ENCODE measurements at places on chromosomes 7 and 10.

DNA sequence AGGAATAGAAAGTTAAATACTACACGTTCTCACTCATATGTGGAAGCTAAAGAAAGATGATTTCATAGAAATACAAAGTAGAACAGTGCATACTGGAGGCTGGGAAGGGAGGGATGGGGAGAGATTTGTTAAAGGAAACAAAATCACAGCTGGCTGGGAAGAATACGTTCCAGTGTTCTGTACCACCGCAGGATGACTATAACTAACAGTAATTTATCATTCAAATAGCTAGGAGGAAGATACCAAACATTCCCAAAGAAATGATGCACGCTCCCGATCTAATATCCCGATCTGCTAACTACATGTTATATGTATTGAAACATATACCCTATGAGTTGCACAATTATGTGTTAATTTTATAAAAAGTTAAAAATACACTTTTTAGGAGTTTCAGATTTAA is 162.3 kb downstream of the ZMYND11 start:
- DNase-seq, result no peak

DNA sequence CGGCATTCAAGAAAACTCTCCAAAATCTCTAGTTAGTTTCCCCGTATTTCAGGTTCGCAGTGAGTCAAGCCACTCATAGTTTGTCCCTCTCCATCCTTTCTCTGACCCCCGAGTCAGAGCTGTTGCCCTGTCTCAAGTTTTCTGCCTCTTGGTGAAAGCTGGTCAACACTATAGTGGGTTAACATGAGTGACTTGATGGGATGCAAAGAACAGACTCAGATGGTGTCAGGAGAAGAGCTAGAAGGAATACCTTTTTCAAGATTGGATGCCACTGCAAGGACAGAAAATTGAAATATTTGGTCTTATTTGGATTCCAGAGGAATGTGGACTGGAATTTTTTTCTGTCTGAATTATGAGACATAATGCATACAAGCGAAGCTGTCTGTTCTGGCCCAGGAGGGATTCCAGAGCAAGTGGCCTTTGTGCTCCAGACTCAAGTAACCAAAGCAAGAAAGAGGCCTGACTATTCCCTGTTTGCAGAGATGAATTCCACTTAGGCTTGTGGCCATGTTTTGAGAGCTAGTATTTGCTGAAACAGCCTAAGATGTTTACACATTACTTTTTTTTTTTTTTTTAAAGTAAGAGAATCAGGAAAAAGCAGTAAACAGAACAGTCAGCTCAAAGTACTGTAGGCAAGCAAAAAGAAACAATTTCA is 67.4 kb downstream of the VWC2 start:
- no peak for DNase-seq

DNA sequence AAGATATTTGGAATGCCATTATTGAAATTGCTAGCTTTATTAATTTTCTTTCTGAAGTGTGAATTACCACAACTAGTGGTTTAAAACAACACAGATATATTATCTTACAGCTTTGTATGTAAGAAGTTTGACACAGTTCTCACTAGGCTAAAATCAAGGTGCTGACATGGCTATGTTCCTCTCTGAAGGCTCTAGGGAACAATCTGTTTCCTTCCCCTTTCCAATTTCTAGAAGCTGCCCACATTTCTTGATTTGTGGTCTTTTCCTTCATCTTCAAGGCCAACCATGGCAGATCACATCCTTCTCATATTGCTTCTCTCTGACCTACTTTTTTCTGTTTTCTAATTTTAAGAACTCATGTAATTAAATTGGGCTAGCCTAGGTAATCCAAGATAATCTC is 43.3 kb upstream of the SLC26A3 start:
- no peak for DNase-seq

DNA sequence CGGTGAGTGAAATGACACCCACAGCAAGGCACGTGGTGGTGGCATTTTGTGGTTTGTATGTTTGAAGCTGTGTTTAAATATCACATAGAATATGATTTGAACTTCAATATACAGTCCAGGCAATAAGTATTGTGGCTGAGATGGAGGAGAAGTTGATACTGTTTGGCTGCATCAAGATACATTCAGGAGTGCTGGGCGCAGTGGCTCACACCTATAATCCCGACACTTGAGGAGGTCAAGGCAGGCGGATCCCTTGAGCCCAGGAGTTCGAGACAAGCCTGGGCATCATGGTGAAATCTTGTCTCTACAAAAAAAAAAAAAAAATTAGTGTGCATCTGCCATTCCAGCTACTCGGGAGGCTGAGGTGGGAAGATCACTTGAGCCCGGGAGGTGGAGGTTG is 35.2 kb upstream of the NUB1 start:
- no peak for DNase-seq

Measured in amygdala (tissue), 56 donors.